DMS 273 treated with DMSO at 0.1 percent for 48 hours (cell line): ENCODE measurements at places on chromosomes 5 and 9.

DNA sequence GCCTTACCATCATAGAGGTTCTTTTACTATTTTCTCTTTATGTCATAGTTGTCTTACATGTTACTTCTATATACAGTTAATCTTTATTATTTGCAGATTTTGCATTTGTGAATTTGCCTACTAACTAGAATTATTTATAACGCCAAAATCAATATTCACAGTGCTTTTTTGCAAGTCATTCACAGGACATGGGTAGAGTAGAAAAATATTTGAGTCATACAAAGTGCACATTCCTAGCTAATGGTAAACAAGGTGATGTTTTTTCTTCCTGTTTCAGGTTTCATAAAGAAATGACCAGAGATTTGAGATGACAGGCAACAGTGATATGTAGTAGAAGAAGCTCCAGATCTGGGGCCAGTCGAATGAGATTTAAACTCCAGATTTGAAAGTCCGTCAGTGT, 30.0 kb upstream of the OR2Y1 start:
- DNase-seq, result no peak

- DNase-seq, result peak; percentile 44
These were observed 229.9 kb downstream of the SGCD start for GRCh38 chr5:156556666-156557406.

DNA sequence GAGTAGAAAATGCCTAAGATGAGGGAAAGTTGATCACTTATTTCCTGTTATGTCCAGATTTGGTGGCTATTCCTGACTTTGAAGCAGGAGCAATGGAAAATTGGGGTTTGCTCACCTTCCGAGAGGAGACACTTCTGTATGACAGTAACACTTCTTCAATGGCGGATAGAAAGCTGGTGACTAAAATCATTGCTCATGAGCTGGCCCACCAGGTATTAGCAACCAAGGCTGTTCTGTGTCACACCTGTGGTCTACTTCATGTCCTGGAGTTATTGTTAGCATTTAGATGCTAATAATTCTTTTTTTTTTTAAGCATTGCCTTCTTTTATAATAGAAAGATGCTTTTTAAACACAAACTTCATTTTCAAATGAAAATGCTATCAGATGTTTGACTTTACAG, 57.9 kb downstream of the LNPEP start:
- DNase-seq, result no peak

DNA sequence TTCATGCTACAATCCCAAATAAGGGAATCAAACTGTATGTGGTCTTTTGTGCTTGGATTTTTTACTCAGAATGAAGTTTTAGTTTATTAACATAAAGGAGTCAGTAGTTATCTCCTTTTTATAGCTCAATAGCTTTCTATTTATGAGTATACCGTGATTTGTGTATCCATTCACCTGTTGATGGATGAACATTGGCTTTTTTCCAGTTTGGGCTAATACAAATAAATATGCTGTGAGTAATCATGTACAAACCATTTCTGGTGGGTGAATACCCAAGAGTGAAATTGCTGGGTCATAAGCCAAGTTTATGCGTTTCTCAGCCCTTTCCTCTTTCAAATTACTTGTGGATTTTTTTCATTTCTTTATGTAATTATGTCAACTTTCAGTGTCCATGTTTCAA, 395.3 kb downstream of the OSTF1 start:
- DNase-seq, result no peak

DNA sequence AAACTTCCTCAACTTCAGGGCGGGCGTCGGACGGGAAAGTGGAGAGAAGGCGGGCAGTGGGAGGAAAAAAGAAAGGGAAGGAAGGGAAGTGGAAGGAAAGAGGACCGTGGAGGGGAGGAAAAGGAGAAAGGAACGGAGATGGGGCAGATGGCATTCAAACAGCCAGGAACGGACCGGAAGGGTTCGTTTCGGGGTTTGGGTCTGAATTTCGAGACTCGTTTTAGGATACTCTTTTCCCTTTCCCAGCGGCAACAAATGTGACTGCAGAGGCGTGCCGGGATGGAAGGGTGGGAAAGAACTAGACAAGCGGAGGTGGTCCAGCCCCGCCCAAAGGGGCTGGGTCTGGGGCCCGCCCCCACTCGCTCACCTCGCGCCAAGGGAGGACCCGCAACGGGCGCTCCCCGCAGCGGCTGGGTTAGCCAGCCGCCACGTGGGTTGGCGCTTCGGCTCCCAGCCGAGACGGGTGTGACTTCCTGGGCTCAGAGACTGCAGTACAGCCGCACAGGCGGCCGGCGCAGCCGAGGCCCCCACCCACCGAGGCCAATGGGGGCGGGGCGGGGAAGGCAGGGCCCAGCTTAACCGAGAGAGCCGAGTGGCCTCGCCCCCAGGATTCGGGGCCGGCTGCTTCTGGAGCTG, 2.7 kb downstream of the VCAN start:
- DNase-seq, result peak; percentile 38

DNA sequence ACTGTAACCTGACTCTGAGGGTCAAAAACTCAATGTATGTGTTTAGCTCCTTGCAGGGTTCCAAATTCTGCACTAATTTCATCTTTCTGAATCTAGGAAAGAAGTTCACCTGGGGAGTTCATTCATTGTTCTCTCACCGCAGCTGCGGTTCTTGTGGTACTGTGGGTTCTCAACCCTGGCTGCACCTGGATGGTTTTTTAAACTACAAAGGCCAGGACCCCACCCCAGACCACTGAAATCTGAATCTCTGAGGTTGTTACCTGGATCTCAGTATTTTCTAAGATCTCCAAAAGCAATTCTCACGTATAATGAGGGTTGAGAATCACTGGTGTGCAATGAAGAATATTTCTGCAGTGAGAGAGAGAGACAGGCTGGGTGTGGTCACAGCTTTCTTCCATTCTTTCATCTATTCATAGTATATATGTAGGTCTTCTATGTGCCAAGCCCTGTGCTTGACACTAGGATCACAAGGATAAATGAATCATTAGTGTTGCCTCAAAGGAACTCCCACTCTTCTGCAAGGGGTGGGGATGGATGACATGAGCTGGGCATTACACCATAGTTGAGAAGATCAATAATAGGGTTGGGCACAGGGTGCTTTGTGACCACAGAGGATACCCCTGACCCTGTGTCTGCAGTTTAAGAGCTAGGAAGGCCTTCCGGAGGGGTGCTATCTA, 109.8 kb downstream of the GALNT10 start:
- DNase-seq, result no peak

- no peak for DNase-seq
These were observed 191.0 kb downstream of the TARS1 start for GRCh38 chr5:33631786-33632185.

GRCh38 chr5:126365446-126366198, 57.6 kb upstream of the GRAMD2B start:
- no peak for DNase-seq

DNA sequence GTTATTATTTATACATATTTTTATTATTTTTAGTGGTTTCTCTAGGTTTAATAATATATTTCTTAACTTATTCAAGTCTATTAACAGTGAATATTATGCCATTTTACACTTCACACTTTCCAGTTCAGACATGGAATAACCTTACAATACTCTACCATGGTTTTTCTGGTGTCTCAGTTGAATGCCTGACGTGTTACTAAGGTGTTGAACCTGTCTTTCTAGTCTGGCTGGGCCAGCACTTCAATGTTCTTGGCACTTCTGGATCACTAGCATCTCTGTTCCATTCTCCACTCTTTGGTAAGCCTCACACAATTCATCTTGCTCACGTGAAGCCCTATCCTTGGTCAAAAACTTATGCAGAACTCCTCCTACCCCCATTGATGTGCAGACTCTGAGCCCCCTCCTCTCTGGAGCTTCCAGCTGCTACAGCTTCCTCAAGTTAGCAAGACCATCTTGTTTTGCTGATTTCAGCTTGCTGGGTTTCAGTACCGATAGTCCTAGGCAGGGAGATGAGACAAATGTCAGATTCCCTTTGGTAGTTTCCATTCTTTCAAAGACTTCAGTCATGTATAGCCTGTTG, 243.1 kb downstream of the FBXO4 start:
- no peak for DNase-seq

DNA sequence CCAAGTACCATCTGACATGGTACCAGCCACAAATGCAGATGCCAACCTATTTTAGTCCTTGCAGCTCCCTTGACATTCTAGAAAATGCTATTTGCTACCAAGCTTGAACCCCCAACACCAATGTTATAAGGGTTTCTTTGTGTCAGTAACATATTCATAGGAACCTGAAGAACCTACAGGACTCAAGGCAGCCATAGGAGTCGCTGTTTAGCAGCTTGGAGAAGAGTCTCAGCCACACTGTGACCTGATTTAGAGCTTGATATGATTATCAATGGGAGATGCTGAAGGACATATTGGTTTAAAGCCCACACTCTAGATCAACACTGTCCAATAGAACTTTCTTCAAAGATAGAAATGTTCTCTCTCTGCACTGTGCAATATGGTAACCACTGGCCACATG, 6.4 kb upstream of the ZFR start:
- DNase-seq, result no peak

DNA sequence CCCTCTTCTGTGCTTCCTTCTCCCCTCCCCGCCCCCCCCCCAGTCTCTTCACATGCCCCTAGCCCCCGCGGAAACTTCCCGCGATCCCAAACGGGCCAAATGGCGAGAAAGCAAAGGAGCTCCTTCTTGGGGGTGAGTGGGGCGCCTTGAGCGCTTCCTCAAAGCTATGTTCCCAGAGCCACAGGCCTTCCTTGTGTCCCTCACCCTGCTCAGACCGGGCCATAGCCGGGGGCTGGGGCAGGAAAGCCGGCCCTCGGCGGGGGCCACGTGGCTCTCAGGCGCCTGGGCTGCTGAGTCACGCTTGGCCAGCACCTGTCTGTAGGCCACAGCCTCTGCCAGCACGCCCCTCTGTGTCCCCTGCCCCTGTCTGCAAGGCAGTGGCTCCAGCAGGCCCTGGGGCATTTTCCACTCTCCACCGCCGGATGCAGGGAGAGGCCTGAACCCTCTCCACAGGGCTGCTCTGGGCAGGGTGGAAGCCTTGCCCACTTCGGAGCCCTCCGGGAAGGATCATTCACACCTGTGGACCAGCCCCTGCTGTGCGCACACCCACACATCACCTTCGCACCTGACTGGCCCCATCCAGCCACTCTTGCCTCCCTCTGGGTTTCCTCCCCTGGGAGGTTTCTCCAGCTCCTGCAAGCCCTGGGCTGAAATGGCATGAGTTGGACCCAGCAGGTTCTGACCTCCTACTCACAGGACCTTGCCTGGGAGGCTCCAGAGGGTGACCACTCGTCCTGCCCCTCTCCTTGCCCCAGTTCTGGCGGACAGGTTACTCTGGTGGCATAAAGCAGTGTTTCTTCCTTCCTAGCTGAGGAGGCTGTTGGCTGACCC, 1.2 kb upstream of the SQSTM1 start:
- no peak for DNase-seq

- no peak for DNase-seq
These were observed 79.4 kb upstream of the SAP30L start for GRCh38 chr5:154366353-154366752.

DNA sequence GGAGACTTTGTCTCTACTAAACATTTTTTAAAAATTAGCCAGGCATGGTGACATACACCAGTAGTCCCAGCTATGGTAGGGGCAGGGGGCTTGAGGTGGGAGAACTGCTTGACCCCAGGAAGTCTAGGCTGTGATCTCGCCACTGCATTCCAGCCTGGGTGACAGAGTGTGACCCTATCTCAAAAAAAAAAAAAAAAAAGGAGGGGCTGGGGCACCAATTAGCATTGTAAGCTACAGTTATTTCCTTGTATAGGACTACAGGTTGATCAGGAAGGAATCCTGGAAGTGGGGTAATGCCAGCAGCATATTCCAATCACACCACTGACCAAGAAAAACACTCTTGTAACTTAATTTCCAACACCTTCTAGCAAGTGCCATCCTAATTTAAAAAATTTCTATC, 32.1 kb downstream of the PWWP2A start:
- no peak for DNase-seq

DNA sequence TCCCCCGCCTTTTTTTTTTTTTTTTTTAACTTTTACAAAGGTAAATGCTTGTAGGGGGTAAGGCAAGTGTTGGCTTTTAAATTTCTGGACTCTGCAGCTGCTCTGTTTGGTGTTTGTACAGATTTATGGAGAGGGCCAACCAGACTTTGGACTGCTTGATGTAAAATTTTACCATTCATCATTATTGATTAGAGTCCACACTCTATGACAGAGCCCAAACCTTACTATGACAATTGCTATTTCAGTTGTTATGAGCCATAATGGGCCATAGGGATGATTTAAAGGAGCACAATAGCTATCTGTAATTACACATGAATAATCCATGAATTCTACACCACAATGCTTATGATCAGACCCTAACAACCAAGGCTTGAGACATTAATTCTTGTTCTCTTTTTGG, 867.2 kb downstream of the NR2F1-AS1 start:
- no peak for DNase-seq

GRCh38 chr5:27474047-27474309, 435.6 kb upstream of the CDH9 start:
- DNase-seq, result no peak

DNA sequence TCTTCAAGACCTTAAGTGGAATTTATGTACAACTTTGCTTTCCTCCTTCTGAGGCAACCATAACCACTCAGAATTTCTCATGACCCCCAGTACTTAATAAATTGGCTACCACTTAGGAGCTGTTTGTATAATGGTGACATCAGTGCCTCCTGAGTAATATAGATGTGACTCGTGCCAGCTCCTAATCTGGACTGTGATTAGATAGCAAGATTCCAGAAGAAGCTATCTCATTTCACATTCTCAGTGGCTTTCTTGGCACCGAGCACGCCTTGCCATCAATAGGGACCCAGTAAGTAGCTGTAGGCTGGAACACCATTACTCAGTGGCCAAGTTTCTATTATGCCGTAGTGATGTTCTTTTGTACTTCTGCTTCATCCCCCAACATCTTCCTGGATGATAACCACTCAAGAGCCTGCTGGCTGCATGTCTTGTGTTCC, 228.8 kb downstream of the CD180 start:
- DNase-seq, result no peak

GRCh38 chr5:14816999-14817761, 54.4 kb downstream of the ANKH start:
- no peak for DNase-seq

GRCh38 chr9:38107811-38108304, 38.8 kb upstream of the SHB start:
- no peak for DNase-seq

DNA sequence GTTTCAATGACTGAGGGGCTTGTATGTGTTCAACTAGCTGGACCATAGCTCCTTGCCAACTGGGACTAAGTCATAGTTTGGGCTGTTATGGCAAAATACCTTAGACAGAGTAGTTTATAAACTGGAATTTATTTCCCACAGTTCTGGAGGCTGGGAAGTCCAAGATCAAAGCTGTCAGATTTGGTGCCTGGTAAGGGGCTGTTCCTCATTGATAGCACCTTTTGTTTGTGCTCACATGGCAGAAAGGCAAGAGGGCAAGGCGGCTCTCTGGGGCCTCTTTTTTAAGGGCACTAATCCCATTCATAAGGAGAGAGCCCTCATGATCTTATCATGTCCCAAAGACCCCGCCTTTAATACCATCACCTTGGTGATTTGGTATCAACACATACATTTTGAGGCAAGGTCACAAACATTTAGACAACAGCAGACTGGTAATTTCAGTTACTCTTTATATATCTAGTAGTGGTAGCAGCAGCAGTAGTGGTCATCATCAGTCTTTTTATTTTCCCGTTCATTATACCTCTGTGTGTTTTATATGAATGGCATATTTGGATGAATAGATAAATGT, 477.0 kb downstream of the CCDC171 start:
- no peak for DNase-seq

- no peak for DNase-seq
These were observed 54.3 kb upstream of the TXNDC8 start for GRCh38 chr9:110391826-110392485.

- no peak for DNase-seq
These were observed 105.7 kb downstream of the TMC1 start for GRCh38 chr9:72627147-72627546.

GRCh38 chr5:104062621-104063377, 500.2 kb upstream of the NUDT12 start:
- DNase-seq, result no peak
